ENCODE measurements at places on chromosomes 2 and 18.

DNA sequence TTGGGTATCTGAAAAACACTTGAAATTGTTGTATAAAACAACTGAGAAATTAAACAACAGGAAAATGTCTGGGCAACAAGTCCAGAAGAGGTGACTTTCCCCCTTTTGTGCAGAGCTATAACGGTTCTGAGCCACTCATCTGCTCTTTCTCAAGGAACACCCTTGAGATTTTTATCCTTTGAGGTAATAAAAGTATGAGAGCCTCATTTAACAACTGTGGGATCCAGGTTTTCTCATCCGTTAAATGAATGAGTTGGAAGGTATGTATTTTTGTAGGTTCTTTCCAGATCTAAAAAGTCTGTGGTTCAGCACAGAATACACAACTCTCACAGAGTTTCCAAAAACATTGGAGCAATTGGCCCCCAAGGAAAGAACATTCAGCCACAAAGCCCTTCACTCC is 93.0 kb downstream of the ANKRD44 start:
- DNase-seq = no peak

DNA sequence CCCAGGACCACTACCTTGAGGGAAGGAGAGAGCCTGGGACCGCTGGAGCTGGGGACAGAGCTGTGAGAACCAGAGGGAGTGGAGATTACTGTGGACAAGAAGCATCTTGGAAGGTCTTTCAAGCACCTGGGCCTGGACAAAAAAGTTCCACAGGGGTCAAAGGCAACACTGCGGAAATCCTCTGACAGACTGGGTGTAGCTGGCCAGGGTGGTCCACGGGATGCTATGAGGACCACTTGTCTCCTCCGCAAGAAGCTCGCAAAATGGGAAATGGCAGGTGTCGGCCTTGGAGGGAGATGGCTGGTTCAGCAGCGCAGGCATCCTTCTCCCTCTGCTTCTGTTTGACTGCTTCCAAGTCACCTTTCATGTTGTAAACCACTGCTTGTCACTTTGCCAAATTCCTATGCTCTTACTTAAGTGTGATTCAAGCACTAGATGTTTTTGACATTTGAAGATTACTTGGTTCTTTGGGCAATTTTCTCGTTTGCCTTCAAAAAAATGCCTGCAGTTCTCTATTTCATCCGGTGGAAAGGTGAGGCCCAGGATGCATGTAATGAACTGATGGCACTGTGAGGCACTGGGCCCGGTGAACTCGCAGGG is 27.7 kb downstream of the KLHL29 start:
- no peak for DNase-seq

DNA sequence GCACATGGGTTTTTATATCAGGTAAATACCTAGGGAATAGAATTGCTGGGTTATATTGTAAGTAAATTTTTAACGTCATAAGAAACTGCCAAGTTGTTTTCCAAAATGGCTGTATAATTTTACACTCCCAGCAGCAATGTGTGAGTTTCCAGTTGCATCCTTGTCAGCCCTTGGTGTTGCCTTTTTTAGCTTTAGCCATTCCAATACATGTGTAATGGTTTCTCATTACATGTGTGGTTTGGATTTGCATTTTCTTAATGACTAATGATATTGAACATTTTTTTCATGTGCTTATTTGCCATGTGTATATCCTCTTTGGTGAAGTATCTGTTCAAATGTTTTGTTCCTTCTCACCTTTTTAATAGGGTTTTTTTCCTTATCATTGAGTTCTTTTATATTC is 70.8 kb downstream of the ABI2 start:
- DNase-seq = no peak

DNA sequence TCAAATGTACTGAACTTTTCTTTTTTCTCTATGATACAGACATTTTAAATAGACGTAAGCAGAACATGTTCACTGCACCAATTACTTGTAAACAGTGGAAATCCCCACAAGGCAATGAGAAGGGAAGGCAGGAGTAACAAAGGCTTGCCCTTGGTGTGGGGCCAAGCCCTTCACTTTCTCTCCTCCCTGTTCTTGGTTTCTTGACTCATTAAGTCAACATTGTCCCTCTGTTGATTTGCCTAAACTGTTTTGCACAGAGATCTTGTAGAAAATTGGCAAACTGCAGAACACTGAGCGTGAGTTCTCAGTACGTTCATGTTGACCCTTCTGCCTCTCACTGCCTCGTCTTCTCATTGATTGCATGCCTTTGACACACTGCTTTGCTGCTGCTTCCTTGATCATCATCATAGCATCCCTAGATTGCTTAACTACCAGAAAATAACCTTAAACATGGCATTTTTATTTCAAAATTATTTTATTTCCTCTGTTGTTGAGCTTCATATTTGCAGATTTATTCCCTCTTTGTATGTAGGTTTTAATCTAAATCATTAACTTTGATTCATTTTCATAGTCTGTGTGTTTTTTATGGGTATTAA is 257.7 kb downstream of the PTGR3 start:
- DNase-seq = no peak

GRCh38 chr2:34912084-34912483 is 1313.0 kb upstream of the FAM98A start:
- no peak for DNase-seq

DNA sequence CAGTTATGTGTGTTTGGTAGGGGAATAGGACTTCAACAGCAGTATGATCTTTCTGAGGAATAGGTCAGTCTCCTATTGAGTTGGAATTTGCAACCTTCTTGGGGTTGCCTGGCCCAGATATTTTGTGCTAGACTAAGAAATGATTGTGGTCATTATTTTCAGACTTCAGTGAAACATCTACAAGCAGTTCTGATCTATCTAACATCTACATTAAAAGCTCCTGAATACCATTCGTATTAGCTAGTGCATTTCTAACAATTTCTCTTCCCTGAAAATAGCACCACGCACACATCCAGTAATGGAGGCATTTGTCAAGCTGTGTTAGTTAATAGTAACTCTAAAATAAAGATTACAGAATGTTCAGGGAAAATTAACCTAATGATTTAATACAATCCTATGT is 179.3 kb downstream of the FIGN start:
- no peak for DNase-seq

- peak; percentile 0 for DNase-seq
These were observed 171.9 kb upstream of the GATA6 start for GRCh38 chr18:21997207-21998143.

DNA sequence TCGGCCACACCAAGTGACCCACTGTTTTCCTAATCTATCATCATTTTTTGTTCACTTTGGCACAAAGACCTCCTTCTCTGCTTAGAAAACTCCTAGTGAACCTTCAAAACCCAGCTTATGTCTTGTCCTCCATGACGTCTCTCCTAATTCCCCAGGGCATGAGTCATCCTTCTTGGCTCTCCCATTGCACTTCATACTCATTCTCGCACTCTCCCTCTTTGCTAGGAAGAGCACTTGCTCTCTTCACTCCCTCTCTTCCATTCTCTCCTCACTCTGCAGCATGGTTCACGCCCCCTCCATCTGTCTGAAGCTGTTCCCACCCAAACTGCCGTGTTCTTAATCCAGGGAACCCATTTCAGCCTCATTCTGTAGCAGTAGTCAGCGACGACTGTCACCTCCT is 103.9 kb downstream of the MRO start:
- no peak for DNase-seq

- DNase-seq = no peak
These were observed 439.7 kb upstream of the TNP1 start for GRCh38 chr2:217299590-217299989.

- peak; percentile 37 for DNase-seq
These were observed 18.3 kb downstream of the YPEL5 start for GRCh38 chr2:30165050-30165520.

GRCh38 chr2:109499566-109499965 is 114.2 kb downstream of the SEPTIN10 start:
- no peak for DNase-seq

- no peak for DNase-seq
These were observed 5.1 kb upstream of the GAL3ST2 start for GRCh38 chr2:241771286-241772062.

GRCh38 chr2:189933041-189933440 is 129.5 kb downstream of the MSTN start:
- DNase-seq = no peak

GRCh38 chr2:1940679-1941078 is 196.4 kb upstream of the PXDN start:
- DNase-seq = no peak

- no peak for DNase-seq
These were observed 254.3 kb downstream of the SOX11 start for GRCh38 chr2:5946225-5947115.

DNA sequence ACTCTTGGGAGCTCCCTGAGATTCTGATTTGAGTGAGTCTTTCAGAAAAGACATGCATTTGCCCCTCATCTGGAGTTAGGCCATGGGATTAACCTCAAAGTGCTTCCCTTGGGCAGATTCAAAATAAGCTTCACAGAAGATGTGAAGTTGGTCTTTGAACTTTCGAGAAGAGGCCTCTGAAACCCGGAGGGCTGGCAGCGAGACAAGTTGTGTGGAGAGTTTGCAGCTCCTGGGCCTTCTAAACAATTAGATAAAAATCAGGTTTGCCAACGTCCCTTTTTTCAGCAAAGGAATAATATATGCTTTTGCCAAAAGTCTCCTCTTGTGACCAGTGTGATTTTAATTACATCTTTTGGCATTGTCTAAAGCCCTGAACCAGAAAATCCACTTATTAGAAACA is 489.7 kb downstream of the SOX11 start:
- no peak for DNase-seq

- DNase-seq = no peak
These were observed 141.1 kb downstream of the CCBE1 start for GRCh38 chr18:59555995-59556659.

DNA sequence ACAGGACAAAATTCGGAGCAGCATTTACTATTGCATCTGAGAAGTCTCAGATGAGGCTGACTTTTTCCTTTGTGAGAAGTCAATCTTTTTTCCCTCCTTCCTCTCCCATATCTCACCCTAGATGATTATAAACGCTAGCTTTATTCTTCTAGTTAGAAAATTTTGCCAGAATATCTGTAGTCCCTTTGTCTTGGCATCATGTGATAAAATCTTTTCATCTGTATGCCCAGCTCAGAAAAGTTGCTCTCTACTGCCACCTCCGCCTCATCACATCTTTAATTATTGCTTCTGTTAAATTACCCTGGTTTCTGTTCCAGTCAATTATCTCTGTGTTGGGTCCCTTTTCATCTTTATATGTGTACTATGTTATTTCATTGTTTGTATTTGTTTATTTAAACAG is 210.8 kb upstream of the SLC35G4 start:
- no peak for DNase-seq

DNA sequence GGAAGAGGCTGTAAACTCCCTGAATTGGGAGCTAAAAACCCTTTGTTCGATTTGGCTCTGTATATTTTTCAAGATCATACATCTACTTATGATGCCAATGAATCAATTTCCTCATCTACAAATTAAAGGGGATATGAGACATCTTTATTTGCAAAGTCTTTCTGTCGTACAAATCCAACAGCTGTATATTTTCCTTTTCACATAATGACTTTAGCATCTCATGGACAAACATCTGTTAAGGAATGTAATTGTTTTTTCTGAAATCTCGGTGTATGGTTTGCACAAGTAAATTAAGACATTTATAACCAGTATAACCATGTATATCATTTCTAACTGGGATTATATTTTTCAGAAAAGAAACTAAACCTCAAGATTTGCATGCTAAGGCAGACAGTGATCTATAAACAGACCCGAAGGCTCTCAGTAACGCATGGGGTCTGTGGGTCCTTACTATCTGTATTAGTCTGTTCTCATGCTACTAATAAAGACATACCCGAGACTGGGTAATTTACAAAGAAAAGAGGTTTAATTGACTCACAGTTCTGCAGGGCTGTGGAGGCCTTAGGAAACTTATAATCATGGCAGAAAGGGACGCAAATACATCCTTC is 130.8 kb downstream of the SLC8A1 start:
- no peak for DNase-seq

DNA sequence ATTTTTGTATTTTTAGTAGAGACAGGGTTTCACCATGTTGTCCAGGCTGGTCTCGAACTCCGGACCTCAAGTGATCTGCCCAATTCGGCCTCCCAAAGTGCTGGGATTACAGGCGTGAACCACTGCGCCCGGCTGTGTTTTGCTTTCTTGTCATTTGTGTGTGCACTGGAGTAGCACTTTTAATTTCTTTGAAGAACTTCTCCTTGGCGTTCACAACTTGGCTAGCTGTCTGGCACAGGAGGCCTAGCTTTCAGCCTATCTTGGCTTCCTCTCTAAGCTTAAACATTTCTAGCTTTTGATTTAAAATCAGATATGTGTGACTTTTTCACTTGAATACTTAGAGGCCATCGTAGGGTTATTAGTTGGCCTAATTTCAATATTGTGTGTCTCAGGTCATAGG is 93.0 kb downstream of the COMMD1 start:
- no peak for DNase-seq

- no peak for DNase-seq
These were observed 1.5 kb downstream of the IL1B start for GRCh38 chr2:112835061-112835501.

- DNase-seq = no peak
These were observed 60.6 kb downstream of the ACKR3 start for GRCh38 chr2:236629961-236630872.

- no peak for DNase-seq
These were observed 36.3 kb downstream of the TGOLN2 start for GRCh38 chr2:85291425-85292023.

DNA sequence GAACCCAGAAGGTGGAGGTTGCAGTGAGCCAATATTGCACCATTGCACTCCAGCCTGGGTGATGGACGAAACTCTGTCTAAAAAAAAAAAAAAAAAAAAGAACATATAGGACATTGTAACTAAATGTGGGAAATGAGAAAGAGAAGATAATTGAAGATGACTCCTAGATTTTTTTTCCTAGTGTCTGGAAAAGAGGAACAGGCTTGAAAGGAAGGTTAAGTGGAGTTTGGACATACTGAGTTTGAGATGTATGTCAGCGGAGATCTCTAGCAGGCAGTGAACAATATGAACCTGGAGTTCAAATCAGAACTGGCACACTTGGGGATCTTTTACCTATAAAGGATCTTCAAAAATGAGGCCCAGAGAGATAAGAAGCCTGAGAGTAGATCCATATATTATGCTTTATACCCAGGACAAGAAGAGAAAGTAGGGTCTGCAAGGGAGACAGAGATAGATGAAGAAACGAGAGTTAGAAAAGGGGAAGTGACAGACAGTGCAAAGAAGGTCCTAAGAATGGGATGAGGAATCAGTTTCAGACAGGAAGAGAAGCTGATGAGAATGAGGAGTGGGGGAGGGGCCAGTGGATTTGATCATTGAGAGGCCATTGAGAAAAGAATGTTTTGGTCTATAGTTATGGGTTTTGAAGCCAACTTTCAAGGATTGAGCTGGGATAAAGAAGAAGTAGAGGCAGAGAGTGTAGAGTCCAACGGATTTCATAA is 46.9 kb upstream of the CD28 start:
- no peak for DNase-seq

Data from activated CD8-positive, alpha-beta memory T cell treated with anti-CD3 and anti-CD28 coated beads for 4 hours (primary cell).